ENCODE measurements at places on chromosomes 1 and 21. TPM values are rescaled to one million over a fixed set of nuclear protein-coding genes. Genes with fewer than 3 reads are reported as not detected.

GRCh38 chr1:31663622-31664452, 19.2 kb upstream of the PEF1 start:
- no peaks in the 10 kb centered on the region for H3K36me3 ChIP-seq
- peak; percentile 57 for DNase-seq
- peaks cover 21% of the 10 kb centered on the region for H3K27me3 ChIP-seq
- no peaks in the 10 kb centered on the region for H3K4me1 ChIP-seq

DNA sequence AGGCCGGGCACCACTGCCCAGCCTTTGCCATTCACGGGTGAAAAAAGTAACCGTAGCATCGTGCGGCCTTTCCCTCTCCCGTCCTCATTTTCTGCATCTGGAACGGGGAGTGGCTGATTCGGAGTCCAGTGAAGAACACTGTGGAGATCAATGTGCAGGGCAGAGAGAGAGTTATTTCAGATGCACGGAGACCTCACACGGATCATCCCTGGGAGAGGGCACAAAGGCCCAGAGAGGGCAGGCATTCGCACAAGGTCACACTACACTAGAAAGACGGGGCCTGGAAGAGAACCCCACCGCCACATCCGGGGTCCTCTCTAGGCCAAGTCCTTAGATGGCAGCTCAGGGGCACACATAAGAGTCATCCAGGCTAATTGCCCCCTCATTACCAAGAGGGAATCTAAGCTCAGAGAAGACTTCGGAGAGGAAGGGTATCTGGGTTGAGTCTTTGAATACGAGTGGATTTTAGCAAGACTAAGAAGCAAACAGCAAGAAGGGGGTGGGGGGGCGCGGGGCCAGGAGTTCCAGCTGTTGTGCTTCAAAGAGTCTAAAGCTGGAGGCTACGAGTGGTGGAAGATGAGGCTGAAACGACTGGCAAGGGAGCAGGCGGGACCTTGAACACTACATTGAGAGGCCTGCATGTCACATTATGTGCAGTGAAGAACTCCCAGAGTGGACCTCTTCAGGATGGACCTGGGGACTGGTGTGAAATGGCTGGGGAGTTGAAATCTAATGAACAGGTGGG, 857 bp downstream of the GPX7 start:
- peak overlapping the region; percentile 83 for H3K4me3 ChIP-seq
- no peak for DNase-seq
- H3K4me1 ChIP-seq, result peaks cover 45% of the 10 kb centered on the region
- no peaks in the 10 kb centered on the region for H3K36me3 ChIP-seq

- no peaks in the 10 kb centered on the region for H3K4me1 ChIP-seq
- no peak for DNase-seq
- no peaks in the 10 kb centered on the region for H3K27me3 ChIP-seq
- peaks cover 29% of the 10 kb centered on the region for H3K36me3 ChIP-seq
These were observed 27.2 kb downstream of the PCBP3 start for GRCh38 chr21:45670731-45671130.

GRCh38 chr1:193846876-193847604, 660.6 kb upstream of the B3GALT2 start:
- H3K36me3 ChIP-seq, result no peaks in the 10 kb centered on the region
- no peak overlapping the region for H3K4me3 ChIP-seq
- H3K27me3 ChIP-seq, result no peaks in the 10 kb centered on the region

DNA sequence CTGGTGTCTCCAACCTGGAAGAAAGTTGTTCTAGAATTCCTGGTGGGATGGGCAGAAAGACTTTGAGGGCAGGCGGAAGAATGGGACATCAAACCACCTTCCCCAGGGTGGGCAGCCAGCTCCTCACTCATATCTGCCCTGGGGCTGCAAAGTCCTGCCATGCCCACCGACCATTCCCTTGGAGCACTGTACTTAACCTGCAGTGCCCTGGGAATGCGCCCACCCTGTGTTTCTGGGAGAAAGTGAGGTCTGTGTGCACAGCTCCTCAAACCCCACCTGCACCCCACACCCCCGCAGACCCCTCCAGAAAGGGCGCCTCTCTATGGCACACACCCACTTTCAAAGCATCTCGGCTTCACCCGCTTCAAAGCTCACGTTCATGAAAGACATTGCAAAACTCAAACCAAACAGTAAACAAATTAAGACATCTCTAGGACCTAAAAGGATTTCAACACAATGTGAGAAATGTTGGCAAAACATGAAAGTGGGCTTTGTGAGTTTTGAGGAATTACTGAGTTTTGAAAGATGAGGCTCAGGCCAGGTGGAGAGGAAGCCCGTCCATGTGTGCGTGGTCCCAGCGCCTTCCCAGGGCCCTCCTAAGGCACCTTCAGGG, 25.1 kb downstream of the KRTAP10-1 start:
- H3K27me3 ChIP-seq, result peaks cover 14% of the 10 kb centered on the region
- no peaks in the 10 kb centered on the region for H3K4me1 ChIP-seq
- no peak overlapping the region for H3K4me3 ChIP-seq

DNA sequence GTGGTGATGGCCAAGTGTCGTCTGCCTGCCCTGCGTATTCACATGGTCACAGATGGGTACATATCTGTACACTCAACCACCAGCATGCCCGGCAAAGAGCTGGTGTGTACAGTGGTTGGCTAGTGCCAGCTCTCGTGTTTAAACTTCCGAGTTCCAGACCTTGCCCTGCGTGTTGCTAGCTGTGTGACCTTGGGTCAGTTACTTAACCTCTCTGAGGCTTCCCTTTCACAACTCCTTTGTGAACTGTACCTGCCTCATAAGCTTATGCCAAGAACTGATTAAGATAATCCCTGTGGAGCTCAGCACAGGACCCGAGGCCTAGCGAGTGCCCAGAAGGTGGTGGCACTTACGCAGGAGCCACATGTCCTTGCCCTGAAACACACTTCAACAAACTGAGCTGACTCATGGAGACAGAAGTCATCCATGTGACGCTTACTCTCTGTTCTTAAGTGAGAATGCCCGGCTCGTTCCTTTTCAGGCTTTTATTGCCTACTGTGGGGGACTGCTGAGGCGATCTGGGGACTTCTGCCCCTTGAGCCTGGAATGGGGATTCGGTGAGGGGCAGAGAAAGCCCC, 55.4 kb downstream of the ALPL start:
- peaks cover 20% of the 10 kb centered on the region for H3K27me3 ChIP-seq
- no peaks in the 10 kb centered on the region for H3K4me1 ChIP-seq
- H3K27ac ChIP-seq, result no peak overlapping the region
- no peak for DNase-seq
- no peaks in the 10 kb centered on the region for H3K36me3 ChIP-seq
- H3K4me3 ChIP-seq, result no peak overlapping the region

DNA sequence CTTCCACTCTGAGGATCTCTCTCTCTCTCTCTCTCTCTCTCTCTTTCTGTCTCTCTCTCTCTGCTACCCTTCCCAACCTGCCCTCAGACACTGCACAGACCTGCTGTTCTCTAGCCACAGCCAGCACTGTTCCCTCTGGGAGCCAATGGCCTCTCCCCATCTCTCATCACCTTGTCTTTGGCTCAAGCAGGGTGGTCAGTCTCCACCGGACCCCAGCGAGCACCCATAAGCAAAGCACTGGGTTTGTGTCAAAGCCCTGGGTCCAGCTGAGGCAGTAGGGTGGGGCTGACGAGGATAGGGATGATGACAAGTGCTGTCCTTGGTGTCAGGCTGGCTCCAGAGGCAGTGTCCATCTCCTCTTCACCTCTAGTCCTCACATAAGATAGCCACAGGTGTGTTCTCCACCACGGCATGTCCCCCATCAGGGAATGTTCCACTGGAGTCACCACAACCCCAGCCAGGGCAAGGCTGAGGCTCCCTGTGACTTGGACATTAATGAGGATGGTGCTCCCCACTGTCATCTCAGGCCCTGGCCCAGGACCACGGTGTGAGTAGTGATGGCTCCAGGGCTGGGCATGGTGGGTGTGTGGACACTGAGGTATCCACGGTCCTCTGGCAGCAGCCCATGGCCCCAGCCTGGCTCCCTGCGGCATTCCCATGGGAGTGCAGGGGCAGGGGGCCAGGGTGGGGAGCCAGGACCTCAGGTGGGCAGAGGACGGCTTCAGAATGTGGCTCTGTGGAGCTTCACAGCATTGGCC, 8.4 kb upstream of the GOLT1A start:
- peaks cover 5% of the 10 kb centered on the region for H3K27me3 ChIP-seq
- no peak overlapping the region for H3K27ac ChIP-seq
- H3K4me3 ChIP-seq, result no peak overlapping the region
- H3K4me1 ChIP-seq, result no peaks in the 10 kb centered on the region

The TNFRSF8 gene
- polyA plus RNA-seq, result not detected

The DNAI4 gene
- polyA plus RNA-seq, result 2.6 TPM

The LCE1E gene
- polyA plus RNA-seq, result not detected

The EIF2D gene
- polyA plus RNA-seq, result 25.2 TPM

The WNT4 gene
- not detected for polyA plus RNA-seq

The ZSWIM5 gene
- not detected for polyA plus RNA-seq

Measured in naive B cell (primary cell).